ENCODE measurements at places on chromosomes 11 and 22.

GRCh38 chr11:65412271-65413076 lies 10.1 kb upstream of the NEAT1 start:
- DNase-seq, result no peak

DNA sequence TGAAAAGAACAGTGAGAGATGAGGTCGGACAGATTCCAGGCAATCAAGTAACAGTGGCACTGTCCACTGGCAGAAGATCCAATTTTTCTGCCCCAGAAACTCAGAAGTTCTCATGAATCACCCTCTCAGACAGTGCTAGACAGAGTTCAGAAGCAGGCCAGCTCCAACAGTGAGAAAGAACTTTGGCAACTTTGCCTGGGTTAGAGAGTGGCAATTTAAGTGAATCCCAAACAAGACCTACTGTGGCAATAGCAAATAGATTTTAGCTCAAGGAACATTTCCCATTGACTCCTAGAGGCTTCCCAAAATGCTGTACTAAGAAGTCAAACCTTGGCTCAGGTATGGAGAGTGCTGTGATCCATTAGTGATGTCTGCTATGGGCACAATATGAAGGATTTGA lies 12.3 kb downstream of the CD44 start:
- DNase-seq, result no peak

- no peak for DNase-seq
Observed at GRCh38 chr22:20315337-20316216, 4.3 kb downstream of the DGCR6L start.

GRCh38 chr22:46063846-46064227 lies 86.5 kb upstream of the PPARA start:
- no peak for DNase-seq

- DNase-seq, result no peak
Observed at GRCh38 chr11:122727101-122727929, 71.8 kb downstream of the UBASH3B start.

GRCh38 chr11:44950031-44950624 lies 555 bp downstream of the TP53I11 start:
- DNase-seq, result no peak

GRCh38 chr22:49488943-49489342 lies 338.7 kb downstream of the BRD1 start:
- DNase-seq, result no peak

DNA sequence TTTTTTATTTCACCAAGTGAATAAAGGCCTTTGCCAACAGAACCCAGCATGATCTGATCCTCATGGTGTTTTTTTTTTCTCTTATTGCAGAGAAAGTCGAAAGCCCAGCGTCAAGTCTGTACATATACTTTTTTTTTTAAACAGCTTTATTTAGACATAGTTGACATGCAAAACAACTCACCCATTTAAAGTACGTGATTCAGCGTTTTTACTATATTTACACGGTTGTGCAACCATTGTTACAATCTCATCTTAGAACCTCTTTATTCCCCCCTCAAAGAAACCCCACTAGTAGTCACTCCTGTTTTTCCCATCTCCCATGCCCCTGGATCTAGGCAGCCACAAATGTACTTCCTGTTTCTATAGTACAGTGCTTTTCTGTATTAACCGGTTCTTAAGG lies 20.6 kb upstream of the AP1B1 start:
- no peak for DNase-seq

All from fibroblast of skin of left quadriceps (primary cell).